ENCODE measurements at places on chromosomes 6 and 20. TPM values are rescaled to one million over a fixed set of nuclear protein-coding genes. Genes with fewer than 3 reads are reported as not detected.
A peak's percentile ranks its signal among the peaks of the same experiment; 100 is the strongest.

- peak; percentile 92 for DNase-seq
Measured at GRCh38 chr20:47576516-47577033, 74.9 kb downstream of the NCOA3 start.

- DNase-seq = peak; percentile 69
Measured at GRCh38 chr6:154448448-154449096, 61.9 kb downstream of the CNKSR3 start.

DNA sequence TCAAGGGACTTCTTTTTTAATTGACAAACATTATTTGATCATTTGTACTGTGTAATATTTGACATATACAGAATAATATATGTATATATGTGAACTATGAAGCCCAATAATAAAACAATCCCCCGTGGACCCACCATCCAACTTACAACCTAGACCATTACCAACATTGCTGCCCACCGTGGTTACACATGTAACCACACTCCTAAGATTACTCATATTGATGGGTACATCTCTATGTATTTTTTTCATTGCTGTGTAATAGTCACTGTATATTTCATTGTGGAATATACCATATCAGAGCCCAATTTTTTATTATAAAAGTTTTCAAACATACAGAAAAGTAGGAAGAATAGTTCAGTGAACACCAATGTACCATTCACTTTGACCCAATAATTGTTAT, 94.3 kb downstream of the RTN4IP1 start:
- DNase-seq = no peak

GRCh38 chr6:14117158-14118090, at the start of gene CD83:
Gene CD83, plus strand, starts transcription at chr6:14117772. Its CDS starts 40 bp downstream, at chr6:14117812.
- DNase-seq = peak; percentile 74

GRCh38 chr20:61119794-61120410, 132.2 kb upstream of the CDH4 start:
- DNase-seq = no peak

DNA sequence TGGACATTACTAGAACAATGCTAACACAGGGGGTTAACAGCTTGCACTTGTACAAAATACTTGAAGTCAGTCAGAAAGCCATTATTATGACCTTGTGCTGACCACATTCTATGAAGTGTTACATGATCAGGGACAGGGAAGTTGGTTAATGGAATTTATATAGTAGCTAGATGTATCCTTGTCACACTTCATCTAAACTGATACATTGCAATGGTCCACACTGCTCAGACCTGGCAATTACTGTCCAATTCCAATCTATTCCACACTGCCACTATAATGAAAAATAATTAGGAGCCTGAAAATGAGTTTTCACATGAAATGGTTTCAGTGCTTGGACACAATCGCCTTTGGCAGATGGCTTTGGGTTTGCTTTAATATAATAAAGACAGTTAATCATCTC, 850.8 kb downstream of the EPHA7 start:
- DNase-seq = peak; percentile 16

GRCh38 chr6:100479179-100480035, 14.7 kb upstream of the SIM1 start:
- no peak for DNase-seq

GRCh38 chr6:138420356-138420755, 16.3 kb downstream of the HEBP2 start:
- DNase-seq = no peak

- no peak for DNase-seq
Measured at GRCh38 chr20:46204594-46205186, 86.6 kb downstream of the CD40 start.

- no peak for DNase-seq
Measured at GRCh38 chr6:48835421-48835958, 627.6 kb downstream of the MMUT start.

DNA sequence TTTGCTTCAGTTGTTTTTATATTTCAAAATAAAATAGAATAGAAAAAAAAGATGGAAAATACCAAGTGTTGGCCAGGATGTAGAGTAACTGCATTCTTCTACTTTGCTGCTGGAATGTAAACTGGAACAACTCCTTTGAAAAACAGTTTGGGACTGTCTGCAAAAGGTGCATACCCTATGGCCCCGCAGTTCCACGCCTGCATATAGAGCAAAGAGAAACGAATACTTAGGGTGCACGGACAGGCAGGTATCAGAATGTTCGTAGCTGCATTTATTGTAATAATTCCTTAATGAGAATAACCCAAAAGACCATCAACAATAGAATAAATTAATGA, 603 bp upstream of the RAB23 start:
- DNase-seq = no peak

DNA sequence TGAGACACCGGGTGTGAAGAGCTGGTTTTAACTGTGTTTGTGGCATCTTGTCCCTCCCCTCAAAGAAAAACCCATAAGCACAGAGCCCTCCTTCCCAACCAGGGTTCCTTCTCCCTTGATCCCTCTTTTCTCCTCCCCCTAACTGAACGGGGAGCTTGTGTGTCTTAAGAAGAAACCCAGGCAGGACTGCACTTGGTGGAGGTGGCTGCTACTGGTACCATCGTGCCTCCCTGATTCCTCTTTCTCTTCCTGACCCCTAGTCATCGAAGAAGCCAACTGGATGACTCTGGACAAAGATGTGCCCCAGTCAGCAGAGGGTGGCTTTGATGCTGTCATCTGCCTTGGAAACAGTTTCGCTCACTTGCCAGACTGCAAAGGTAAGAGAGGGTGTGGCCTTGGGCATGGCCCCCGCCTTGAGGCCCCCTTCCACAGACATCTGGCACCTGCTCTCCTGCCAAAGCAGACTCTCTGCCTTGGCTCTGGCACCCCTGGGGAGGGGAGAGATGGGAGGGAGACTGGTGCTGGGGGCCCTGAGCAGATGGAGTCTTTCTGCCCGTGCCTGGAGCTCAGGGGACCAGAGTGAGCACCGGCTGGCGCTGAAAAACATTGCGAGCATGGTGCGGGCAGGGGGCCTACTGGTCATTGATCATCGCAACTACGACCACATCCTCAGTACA, 2.1 kb downstream of the GNMT start:
- DNase-seq = no peak

DNA sequence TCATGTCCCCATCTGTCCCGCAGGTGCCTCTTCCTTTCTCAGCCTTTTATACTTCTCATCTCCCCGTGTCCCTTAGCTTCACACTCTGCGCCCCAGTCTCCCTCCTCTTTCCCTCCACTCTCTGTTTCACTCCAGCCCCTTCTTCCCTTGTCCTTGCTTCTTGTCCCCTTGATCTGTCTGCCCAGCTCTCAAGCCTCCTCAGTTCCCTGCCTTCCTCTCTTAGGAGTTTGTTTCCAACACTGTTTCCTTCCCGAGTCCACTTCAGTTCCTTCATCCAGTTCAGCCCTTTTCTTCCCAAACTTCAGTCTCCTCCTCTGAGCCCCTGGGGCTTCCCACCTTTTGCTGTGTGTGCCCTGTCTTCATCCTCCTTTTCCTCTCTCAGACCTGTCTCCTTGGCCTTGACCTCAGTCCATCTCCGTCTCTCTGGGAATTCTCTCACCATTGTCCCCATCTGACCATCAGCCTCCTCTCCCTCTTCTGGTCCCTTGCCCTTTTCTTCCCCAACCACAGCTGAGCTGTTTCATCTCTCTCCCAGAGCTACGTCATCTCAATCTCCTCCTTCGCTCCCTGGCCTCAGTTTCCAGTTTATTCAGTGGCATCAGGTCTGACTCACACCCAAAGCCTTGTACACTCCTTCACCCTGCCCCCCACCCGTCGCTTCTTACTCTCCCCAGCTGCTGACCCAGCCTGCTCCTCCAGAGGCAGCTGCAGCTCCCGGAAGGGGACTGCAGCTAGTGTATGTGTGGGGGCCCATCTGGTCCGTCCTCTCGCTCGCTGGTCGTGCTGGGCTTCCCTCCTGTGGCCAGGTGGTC, 2.7 kb upstream of the DDR1 start:
- DNase-seq = peak; percentile 60

DNA sequence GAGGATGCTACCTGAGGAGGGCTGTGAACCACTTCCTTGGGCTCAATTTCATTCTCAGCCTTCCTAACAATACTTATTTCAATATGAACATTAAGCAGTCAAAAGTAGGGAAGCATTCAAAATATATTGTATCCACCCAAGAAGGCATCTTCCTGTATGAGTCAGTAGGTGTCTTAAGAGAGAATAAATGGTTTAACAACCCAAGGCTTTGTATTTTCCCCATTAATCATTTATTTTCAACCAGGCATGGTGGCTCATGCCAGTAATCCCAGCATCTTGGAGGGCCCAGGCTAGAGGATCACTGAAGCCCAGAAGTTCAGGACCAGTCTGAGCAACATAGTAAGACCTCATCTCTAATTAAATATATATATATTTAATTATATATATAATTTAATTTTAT, 74.5 kb upstream of the MARCKS start:
- DNase-seq = no peak

DNA sequence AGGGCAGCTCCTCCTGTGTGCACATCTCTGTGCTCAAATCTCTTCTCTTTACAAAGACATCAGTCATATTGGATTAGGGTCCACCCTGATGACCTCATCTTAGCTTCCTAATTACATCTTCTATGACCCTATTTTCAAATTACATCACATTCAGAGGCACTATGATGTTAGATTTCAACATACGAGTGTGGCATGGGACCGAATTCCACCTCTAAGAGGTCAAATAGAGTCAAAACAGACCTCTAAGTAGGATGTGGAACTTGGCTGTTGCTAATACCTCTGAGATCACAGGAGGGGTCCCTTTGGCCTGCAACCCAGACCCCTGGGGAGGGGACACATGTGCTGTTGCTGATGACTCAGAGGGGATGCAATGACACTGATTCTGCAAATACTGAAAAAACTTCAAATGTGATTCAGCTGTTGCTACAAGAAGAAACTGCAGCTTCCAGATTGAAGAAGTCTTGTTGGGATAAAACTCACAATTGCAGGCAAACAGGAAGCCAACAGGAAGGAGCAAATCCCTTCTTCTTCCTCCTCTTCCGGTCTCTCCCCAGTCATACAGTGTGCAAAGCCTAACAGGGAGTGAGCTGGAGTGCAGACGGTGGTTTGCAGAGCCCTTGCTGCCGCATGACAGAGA, 216.2 kb downstream of the MYLK4 start:
- no peak for DNase-seq

- no peak for DNase-seq
Measured at GRCh38 chr6:157904999-157905398, 76.7 kb upstream of the SYNJ2 start.

- DNase-seq = no peak
Measured at GRCh38 chr6:5180636-5181035, 80.1 kb downstream of the LYRM4 start.

DNA sequence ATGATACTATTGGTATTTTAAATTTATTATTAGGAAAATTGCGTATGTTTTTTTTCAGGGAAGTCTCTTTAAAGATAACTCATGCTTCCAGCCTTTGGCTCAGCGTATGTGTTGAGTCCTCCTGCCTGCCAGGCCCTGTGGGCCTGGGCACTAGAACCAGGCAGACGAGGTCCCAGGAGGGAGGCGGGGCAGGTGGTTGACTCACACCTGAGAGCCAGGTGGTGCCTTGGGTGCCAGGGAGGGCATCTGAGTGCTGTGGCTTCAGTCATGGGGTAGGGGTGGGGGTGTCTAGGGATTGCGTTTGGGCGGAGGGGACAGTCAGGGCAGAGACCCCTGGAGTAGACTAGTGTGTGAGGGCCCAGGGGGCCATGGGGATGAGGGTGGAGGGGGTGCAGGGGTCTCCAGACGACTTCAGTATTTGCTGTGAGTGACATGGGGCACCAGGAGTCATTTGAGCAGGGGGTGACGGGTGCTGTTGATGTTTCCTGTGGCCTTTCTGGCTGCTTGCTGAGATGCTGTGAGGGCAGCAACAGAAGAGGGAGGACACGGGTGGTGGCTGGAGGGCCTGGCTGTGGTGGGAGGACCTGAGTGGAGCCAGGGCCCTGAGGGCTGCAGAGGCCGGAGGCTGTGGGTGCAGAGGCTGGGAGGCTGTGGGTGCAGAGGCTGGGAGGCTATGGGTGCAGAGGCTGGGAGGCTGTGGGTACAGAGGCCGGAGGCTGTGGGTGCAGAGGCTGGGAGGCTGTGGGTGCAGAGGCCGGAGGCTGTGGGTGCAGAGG, 14.8 kb upstream of the ADRM1 start:
- no peak for DNase-seq

GRCh38 chr6:134170844-134171243, 118.4 kb upstream of the SLC2A12 start:
- DNase-seq = peak; percentile 19

GRCh38 chr6:6646859-6647258, 58.3 kb downstream of the LY86 start:
- no peak for DNase-seq

- no peak for DNase-seq
Measured at GRCh38 chr6:31474871-31475286, 23.1 kb upstream of the MICB start.

The TFAP2D gene
- not detected for total RNA-seq

The RSPH4A gene
- 46.1 TPM for total RNA-seq

The SDC4 gene
- 313 TPM for total RNA-seq

The PRL gene
- 0.18 TPM for total RNA-seq

The GABRR1 gene
- not detected for total RNA-seq

The HLA-DRA gene
- total RNA-seq = 991 TPM

The TGM3 gene
- total RNA-seq = 1.5 TPM

The PLG gene
- total RNA-seq = 1.5 TPM

The KCNK5 gene
- 20.5 TPM for total RNA-seq

The GMPR gene
- total RNA-seq = 16.6 TPM

The VNN1 gene
- total RNA-seq = 3.1 TPM

The ADGRF5 gene
- total RNA-seq = 206 TPM

The ALDH8A1 gene
- total RNA-seq = 1.1 TPM

The TBC1D22B gene
- total RNA-seq = 9.4 TPM

The PSORS1C1 gene
- 1.1 TPM for total RNA-seq

The LY6G6D gene
- total RNA-seq = not detected
